Endothelial cell (in vitro differentiated cells): ENCODE measurements at places on chromosomes 16 and 17. TPM values are rescaled to one million over a fixed set of nuclear protein-coding genes. Genes with fewer than 3 reads are reported as not detected.

GRCh38 chr16:89695875-89696669 is 5.4 kb downstream of the SPATA2L start:
- no peak for DNase-seq

GRCh38 chr16:67284699-67285646 is 5.6 kb downstream of the PLEKHG4 start:
- DNase-seq, result peak; percentile 62

GRCh38 chr17:83124871-83125514 is 45.6 kb downstream of the METRNL start:
- DNase-seq, result no peak

DNA sequence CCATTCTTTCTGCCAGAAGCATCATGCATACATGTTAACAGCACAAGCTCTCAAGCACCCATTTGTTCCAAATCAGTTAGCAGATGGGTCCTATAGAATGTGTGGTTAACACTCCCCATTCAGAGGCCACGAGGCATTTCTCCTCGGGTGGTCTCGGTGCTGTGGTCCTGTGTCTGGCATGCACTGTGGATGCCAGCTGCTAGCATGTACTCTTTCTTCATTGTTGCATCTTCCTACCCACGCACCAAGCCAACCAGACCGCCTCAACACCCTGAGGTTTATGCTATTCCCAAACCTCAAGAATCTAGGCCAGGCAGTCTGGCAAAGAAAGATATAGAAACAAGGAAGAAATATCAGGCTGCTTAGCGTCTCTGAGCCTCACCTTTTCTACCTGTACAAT is 27.8 kb upstream of the MRTFB start:
- DNase-seq, result no peak

GRCh38 chr16:26688105-26688504 is 378.6 kb upstream of the C16orf82 start:
- DNase-seq, result no peak

DNA sequence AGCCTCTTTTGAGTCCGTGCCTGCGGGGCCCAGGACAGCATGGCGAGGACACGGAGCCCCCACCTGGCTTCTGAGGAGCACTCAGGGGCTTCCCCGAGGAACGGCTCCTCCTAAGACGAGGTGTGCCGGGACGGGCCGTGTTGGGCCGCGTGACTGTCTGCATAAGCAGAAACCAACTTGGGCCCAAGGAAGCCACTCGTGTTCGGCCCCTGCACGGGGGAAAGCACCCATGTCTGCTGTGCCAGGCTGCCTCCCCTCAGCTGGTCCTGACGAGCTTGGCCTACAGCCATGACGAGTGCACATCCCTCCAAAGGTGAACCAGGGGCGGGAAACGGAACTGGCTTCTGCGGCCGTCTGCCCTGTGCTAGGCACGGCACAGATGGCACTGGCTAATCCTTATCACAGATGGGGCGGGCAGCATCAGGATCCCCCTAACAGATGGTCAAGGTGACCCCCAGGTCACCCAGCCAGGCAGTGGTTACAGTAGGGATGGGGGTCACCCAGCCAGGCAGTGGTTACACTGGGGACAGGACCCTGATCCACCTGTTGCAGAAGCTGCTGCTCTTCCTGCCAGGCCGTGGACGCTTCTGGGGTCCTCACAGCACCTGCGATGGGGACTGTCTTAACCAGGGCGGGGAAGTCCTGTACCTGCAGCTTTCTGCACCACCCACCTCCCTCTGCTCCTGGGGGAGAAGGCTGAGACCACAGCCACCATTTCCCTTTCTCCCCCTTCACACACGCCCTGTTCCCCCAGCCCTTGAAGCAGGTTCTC is 25.6 kb downstream of the MRM3 start:
- no peak for DNase-seq

GRCh38 chr17:11935734-11936406 is 61.4 kb downstream of the ZNF18 start:
- DNase-seq, result peak; percentile 70

DNA sequence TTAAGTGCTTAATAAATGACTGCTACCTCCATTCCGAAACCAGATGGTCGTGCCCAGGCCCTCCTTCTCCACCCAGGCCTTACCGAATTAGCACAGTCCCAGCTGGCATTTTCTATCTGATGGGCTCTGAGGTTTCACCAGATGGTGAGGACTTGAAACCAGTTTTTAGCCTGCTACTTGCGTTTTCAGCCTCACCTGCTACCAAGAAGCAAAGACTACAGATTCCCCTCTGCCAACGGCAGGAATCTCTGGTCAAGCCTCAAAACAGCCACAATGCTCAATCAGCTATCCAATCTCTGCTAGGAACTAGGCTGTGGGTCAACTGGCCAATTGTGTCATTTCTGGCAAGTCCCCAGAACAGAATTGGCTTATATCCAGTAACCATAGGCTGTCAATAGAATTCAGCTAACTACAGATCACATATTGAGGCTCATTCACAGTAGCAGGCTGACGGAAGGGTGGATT is 11.7 kb downstream of the PECAM1 start:
- no peak for DNase-seq

DNA sequence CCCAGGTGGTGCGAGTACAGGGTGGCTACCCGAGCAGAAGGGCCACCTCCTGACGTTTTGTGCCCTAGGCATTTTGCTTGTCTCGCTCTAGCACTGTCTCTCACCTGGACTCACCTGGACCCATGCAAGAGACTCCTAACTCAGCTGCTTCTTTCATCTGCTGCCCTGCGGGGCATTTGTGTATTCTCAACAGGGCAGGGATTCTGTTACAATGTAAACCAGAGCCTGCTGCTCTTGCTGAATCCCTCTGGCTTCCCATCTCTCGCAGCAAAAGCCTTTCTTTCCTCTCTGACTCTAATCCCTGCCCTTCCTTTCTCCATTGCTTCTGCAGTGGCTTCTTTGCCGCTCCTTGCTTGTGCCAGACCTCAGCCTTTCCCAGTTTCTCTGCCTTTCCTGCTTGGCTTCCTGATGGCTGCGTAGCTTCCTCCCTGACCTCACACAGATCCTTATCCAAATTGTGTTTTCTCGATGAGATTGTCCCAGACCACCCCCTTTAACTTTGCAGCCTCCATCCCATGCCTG is 10.2 kb downstream of the ARSG start:
- DNase-seq, result peak; percentile 28

DNA sequence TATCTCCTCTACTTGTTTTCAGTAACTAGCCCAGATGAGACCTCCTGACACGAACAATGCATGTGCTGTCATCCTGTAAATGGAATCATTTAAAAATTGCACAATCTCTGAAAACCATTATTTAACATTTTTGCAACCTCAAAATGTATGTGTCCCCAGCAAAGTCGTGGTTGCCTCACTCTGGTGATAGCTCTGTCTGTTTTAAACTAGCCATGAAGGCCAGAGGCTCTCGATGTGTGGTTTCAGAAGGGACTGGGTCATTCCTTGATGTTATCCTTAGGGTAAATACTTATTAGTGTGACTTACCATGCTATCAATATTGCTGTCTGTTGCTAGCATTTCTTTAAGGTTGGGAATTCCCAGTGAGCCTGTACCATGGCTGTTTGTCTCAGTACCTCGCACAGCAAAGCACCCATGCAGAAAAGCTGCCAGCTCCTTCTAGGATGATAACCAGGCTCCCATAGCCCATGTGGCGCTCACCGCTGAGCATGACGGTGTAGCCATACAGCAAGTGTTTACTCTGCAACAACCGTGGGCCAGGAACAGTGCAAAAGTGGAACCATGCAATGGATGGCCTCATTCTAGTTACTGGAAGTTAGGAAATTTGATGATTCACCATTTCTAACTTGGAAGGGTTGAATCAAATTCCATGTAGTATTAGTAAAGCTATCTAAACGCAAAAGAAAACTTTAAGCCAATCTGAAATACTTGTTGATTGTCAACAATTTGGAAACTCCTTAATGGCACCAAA is 2.9 kb upstream of the PGS1 start:
- DNase-seq, result no peak

- no peak for DNase-seq
Observed at GRCh38 chr17:80675438-80676095, 130.9 kb downstream of the RPTOR start.

DNA sequence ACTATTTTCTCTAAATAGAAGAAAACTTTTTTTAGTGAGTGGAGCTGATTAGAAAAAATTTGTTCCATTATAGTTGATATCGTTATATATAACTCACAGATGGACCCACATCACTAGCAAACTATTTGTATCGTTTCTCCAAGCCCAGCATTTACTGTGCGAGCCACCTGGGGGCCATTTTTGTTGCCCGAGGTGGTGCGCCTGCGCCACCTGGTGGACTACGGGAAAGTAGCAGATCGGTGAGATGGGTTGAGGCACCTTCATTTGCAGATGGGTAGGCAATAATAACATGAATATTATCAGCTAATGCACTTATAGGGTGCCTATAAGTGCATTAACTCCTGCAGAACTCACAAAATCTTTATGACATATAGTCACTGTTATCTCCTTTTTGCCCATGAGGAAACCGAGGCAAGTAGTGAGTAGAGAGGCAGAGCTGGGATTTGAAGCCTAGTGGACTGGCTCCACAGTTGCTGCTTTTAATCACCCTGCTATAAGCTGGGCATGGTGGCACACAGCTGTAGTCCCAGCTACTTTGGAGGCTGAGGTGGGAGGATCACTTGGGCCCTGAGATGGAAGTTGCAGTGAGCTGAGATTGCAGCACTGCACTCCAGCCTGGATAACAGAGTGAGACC is 23.2 kb upstream of the NTN1 start:
- DNase-seq, result peak; percentile 82

DNA sequence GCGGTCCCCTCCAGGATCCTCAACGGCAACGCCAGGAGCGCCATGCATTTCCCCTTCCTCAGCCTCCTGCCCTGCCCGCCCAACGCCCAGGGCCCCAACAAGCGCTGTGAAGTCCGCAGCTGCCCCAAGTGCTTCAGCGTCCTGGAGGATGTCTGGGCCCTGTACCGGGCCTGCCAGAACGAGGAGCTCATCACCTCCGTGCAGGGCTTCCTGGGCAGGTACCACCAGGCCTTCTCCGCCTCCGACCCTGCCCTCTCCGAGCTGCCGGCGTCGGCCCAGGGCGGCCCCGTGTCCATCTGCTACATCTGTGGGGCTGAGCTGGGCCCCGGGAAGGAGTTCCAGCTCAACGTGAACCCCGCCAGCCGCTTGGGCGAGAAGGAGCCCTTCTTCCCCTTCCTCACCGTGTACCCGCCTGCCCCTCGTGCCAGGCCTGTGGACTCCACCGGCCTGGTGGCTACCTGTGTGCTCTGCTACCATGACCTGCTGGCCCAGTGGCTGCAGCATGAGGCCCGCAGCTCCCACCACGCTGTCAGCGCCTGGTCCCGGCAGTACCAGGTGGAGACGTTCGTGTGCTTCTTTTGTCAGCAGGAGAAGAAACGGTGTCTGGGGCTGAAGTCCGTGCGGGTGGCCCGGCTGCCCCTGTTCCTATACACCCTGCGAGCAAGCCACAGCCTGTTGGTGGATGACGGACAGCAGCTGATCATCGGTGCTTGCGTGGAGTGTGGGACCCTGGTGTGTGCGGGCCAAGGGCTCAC is 58.9 kb upstream of the CIBAR2 start:
- DNase-seq, result no peak

GRCh38 chr17:63960430-63960829 is 12.3 kb downstream of the SCN4A start:
- no peak for DNase-seq

GRCh38 chr17:49157784-49158183 is 25.2 kb downstream of the B4GALNT2 start:
- DNase-seq, result no peak

DNA sequence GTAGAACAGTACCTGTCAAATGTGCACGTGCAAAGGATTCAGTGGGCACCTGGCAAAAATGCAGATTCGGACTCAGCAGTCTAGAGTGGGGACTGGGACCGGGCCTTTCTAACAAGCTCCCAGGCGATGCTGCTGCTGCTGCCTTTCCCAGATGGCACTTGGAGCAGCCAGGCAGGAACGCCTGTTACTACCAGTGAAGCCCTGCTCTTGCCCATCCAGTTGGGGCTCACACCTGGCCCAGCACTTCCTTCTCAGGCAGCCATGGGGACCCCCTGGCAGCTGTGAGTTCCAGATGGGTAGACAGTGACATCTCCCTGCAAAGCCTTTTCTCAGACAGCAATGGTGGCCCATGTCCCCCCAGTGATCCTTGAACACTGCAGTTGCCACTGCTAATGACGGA is 30.4 kb downstream of the KDM8 start:
- no peak for DNase-seq

- no peak for DNase-seq
Observed at GRCh38 chr17:17034496-17035075, 7.7 kb upstream of the MPRIP start.

GRCh38 chr16:66395806-66396555 is 29.5 kb downstream of the CDH5 start:
- no peak for DNase-seq

DNA sequence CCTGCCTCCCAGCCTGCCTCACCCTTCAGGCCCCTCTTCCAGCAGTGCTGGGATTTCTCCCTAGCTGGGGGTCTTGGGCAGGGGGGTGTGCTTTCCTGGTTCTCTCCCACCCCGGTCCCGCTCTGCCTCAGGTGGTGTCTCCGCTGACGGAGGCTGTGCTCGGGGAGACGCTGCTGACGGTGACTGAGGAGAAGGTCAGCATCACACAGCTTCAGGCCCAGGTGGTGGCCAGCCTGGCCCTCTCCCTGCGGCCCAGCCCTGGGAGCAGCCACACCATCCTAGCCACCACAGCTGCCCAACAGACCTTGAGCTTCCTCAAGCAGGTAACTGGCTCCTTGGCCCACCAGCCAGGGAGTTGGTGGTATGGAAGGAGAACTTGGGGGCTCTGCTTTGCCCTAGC is 56.5 kb downstream of the TMEM132E start:
- DNase-seq, result no peak

- DNase-seq, result no peak
Observed at GRCh38 chr17:58788199-58788598, 32.5 kb downstream of the PPM1E start.

DNA sequence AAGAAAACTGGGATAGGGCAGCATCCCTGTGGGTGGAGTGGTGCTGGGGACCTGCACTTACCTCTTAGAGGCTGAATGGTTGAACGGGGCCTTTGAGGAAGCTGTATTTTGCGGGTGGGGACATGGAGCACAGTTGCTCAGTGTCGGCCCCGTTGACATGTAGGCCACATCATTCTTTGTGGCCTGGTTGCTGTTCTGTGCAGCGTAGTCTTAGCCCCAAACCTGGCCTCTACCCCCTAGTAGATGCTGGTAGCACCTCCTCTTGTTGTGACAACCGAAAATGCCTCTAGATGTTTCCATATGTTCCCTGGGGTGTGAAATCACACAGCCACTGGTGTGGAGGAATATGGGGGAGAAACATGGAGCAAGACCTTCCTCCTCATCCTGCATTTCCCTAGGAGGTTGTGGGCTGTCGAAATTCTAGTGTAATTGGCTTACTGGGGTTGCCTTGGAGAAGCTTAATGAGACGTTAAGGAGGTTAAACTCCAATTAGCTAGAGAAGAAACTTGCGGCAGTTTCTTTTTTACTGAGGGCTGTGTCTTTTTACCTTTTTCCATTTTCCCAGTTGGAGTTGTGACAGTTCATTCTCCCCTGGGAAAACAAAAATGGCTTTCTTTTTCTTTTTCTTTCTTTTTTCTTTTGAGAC is 9.4 kb downstream of the ABCC1 start:
- DNase-seq, result no peak

- DNase-seq, result no peak
Observed at GRCh38 chr17:72618001-72618509, 474.4 kb downstream of the SLC39A11 start.

- DNase-seq, result no peak
Observed at GRCh38 chr17:59423903-59424302, 92.4 kb downstream of the YPEL2 start.

Gene NOTUM
- total RNA-seq, result not detected

Gene BAIAP3
- 6.5 TPM for total RNA-seq

Gene SLC13A2
- not detected for total RNA-seq

Gene DHRS7C
- total RNA-seq, result 0.31 TPM

Gene GCGR
- not detected for total RNA-seq

Gene PRR29
- total RNA-seq, result 25.3 TPM

Gene RAB11FIP4
- total RNA-seq, result 0.92 TPM

Gene OR2C1
- not detected for total RNA-seq

Gene LDAF1
- total RNA-seq, result 27.9 TPM

Gene DNAJA3
- total RNA-seq, result 32.0 TPM
